ENCODE measurements at places on chromosomes 11 and 22.

GRCh38 chr22:30420347-30421125 is 5.0 kb upstream of the MTFP1 start:
- peak; percentile 93 for DNase-seq

DNA sequence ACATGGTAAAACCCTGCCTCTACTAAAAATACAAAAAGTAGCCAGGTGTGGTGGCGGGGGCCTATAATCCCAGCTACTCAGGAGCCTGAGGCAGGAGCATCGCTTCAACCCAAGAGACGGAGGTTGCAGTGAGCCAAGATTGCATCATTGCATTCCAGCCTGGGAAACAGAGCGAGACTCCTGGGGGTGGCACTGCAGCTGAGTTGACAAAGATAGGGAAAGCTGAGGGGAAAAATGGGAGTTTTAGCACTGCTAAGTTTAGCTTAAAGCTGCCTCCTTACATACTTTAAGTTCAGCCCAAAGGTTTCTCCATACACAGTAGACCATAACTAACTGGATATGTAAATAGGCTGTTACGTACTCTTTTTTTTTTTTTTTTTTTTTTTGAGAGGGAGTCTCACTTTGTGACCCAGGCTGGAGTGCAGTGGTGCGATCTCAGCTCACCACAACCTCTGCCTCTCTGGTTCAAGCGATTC is 9.0 kb upstream of the USP28 start:
- DNase-seq, result no peak

- no peak for DNase-seq
Measured at GRCh38 chr22:50311606-50312351, 4.3 kb upstream of the PLXNB2 start.

DNA sequence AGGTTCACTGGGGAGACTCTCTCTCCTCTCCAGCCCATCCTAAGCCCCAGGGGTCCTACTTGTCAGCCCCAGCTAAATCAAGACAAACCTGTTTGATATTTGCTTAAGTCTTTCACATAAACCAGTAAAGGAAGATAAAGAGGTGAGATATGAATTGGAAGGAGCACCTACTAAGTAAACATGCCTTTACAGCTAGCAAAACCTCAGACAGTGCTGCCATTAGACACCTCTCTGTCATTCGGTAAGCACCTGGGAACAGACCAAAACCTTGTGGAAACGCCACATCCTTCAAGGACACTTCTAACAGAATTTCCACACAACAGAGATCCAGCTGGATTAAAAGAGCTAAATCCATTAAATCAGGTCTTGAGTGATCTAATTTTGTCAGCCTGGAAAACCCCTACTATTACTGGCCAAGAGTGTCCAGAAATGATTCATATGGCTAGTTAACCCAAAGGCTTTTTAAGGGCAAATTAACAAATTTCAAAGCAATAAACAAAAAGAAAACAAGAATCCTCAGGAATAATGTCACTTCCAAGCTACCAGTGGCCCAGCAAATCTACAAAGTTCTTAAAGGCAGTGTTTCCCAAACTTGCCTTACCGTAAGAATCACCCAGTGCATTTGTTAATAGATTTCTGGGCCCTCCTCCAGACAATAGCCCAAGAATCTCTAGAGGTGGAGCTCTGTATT is 2.4 kb downstream of the VPS37C start:
- DNase-seq, result no peak

DNA sequence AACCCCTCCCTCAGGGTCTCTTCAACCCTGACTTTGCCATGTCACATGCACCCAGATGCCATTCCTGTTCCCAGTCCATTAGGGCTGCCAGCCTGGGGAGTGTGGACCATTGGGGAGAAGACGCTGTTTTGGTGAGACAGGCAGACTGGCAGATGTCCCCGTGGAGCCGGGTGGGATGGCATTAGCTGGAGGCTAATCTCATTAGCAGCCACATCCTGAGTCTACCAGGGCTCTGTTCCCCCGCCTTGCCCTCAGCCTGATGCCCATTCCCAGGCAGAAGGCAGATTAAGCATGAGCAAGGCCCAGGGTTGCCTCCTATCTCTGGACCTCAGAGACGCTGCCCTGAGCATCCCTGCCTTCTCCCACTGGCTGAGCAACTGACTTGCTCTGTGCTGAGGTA is 46.4 kb upstream of the ALX4 start:
- no peak for DNase-seq

DNA sequence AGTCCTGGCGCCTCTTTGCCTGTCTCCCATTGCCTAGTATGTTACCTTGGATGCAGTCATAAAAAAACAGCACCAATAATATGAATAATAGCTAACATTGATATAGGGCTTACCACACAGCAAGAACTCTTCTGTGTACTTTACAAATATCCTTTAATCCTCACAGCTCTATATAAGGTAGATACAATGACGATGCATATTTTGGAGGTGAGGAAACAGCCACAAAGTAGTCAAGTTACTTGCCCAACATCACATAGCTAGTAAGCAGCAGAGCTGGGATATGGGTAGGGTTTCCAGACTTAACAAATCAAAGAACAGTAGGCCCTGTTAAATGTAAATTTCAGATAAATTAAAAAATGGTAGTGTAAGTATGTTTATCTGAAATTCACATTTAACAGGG is 128.8 kb downstream of the ST3GAL4 start:
- DNase-seq, result peak; percentile 82

DNA sequence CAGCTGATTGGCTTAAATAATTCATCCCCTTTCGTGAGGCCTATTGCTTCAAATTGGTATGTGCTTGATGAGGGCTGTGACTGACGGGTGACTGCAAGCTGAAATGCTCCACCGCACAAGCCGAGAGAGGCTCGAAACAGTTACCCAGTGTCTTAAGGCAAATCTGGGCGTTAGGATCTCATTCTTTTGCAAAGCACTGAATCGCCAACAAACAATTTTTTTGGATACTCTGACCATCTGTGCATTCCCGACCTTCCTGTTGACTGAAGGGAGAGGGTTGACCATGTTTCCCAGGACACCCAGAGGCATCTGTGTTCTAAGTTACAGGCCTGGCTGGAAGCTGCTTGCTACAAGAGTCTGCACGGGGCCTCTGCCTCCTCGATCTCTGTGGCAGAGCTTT is 32.1 kb downstream of the CACNG2 start:
- no peak for DNase-seq

DNA sequence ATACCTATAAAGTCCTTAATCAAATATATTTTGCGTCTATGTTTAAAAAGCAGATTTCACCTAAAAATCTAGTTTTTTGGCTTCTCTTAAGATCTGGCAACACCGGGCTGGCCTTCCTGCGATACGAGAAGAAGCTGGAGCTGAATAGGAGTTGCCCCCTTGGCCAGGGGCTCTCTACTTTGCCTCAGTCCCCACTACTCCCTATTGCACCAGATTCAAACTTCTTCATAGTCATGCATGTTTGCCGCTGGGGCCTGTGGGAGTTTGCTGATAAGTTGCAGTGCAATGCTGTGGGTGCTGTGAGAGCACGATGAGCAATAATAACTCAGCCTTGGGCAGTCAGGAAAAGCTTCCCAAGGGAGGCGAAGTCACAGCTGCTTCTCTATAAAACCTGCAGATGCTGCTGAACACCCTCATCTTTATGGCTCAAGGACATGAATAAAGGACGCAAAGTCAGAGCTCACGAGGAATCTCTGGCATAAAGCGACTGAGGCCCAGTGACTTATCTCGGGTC is 15.2 kb upstream of the EIF3D start:
- DNase-seq, result peak; percentile 90

DNA sequence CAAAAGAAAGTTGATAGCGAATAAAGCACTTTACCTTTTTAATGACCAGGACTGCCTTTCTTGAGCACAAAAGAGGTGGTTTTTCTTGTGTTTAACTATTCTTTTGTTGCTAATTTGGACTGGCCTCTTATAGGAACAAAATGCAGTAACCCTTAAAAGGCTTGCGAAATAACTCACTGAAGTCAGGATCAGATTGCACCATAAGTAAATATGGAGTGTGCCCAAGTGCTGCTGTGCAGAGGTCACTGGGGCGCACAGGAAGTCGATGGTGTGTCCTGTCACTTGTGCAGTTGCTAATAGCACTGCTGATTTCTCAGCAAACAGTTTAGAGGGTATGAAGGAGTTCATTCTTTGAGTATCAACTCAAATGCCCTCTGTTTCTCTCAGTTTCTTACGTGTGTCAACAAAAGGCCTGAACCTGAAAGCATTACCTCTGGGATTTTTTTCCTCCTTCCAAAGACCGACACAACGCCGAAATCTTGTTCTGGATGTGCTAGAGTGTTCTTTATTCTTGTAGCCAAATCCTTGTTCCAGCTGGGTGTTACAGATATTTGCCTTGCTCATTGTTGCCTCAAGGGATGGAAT is 71.3 kb downstream of the ATXN10 start:
- peak; percentile 64 for DNase-seq

- no peak for DNase-seq
Measured at GRCh38 chr11:114256176-114256966, 39.8 kb upstream of the NNMT start.
